Fibroblast of villous mesenchyme (primary cell): ENCODE measurements at places on chromosomes 2 and 18. TPM values are rescaled to one million over a fixed set of nuclear protein-coding genes. Genes with fewer than 3 reads are reported as not detected.

- peak; percentile 51 for DNase-seq
Observed at GRCh38 chr2:68368654-68369336, 3.7 kb downstream of the PLEK start.

GRCh38 chr2:23635442-23636340, 250.7 kb downstream of the KLHL29 start:
- DNase-seq: no peak

SLC9A4 gene
- total RNA-seq: under 0.01 TPM in 1 of 2 replicates, not detected in the other

DNA sequence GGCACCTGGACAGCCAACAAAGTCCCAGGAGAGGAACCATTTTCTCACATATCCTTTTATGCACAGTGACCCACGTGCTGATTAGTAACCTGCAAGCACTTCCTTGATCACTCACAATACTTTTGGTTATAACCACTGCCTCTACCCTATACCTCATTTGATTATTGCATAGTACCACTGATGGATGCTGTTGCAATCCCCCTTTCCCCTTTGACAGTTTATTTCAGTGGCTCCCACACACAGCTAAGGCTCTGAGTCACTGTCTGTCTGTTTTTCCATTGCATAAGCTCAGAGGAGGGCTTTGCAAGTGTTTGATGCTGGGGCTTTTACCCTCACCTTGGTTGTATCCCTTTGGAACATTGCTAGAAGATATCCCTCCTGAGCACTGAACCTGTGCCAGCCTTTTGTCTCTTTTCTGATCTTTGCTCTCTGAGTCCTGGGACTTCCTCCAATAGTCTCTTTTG, 101.7 kb upstream of the RBBP8 start:
- DNase-seq: peak; percentile 62

DNA sequence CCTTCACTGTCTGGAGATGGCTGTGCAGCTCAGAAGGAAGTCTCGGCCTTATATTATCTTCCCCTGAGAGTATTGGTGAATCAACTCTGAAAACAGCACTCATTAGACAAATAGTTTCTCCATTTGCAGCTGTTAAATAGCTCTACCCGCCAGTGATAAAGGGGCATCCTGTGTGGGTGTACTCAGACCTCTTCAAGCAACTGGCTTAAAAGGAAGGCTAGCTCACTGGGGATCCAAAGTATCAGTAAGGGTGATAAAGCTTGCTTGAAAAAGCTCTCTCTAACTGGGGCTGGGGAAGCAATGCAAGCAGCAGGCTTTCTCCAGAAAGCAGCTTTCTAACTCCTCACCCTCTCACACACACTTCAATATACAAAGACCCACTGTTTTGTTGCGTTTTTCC, 64.9 kb upstream of the PSMD14 start:
- DNase-seq: no peak

SNORC gene
- 0.86 and 0.97 TPM in 2 replicates for total RNA-seq

- DNase-seq: peak; percentile 77
Observed at GRCh38 chr2:109185338-109185737, 56.3 kb downstream of the SH3RF3 start.

- peak; percentile 27 for DNase-seq
Observed at GRCh38 chr2:56077359-56077915, 106.4 kb upstream of the CCDC85A start.

SLC19A3 gene
- under 0.01 and 0.32 TPM in 2 replicates for total RNA-seq

GRCh38 chr18:67035026-67035425, 431.1 kb upstream of the CDH19 start:
- DNase-seq: no peak

DNA sequence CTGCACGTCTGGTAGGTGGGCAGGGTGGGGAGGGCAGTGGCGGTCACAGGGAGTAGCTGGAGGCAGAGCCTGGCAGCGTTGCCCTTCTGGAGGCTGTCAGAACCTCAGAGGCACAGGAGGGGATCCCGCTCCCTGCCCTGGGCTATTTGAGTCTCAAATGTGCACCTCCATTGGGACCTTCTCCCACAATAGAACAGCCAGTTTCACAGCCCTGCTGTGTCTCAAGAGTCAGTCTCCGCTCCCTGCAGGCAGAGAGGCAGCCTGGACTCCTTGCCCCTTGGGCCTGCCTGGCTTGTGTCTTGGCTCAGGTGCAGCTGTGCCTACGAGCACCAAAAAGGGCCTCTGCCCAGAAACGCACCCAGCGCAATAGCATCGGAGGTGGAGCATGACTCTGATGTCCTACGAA, 57.4 kb downstream of the FAM168B start:
- no peak for DNase-seq

ICOS gene
- not detected in 2 replicates for total RNA-seq

- no peak for DNase-seq
Observed at GRCh38 chr18:10559553-10560451, 34.0 kb downstream of the NAPG start.

DNA sequence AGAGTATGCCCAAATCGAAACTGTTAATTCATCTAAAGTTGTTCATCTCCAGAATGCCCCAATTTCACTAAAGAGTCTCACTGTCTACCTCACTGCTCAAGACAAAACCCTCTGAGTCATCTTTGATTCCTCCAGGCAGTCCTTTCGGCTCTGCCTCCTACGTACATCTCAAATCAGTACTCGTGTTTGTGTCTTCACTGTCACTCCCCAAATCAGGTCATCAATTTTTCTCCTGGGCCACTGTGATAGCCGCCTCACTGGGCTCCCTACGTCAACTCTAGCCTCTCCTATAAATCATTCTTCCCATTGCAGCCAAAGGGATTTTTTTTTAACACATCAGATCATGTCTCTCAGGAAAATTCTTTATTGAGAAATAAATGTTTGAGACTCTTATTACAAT, 42.1 kb upstream of the TTC39C start:
- DNase-seq: peak; percentile 44

DNA sequence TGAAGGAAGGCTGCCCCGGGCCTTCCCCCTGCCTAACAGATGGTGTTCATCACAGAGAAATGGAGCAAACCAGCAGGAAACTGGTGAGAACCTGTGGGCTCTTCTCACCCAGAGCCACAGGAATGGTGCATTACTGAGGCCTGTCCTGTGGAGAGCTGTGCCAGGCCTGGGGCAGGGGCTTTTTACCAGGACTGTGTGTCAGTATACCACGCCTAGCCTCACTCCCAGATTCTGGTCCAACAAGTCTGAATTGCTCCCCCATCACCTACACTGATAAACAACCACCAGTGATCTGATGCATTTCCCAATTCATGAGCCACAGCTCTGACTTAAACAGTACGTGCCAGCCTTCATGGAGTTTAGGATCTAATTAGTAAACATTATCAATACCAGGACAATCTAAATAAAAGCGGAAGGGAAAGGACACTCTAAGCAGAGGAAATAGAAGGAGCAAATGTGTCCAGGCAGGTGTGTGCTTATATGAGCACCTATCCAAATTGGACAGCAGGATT, 8.9 kb upstream of the DGUOK start:
- DNase-seq: no peak

DNA sequence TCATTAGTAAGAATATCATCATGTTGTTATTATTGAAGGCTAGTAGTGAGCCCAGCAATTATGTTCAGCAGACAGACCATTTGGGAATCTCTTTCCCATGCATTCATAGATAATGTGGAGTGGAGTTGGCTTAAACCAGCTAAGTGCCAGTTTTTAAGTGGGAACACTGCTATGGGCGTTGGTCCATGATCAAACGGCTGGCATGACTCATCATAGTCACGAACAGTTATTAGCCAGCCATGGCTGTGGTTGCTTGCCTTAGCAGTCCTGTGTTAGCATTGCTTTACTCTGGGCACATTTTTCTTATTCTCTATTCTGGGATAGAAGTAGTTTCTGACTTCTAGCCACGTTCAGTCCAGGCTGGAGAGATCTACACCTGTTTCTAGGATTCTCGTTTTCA, 17.7 kb downstream of the EIF4E2 start:
- DNase-seq: peak; percentile 52

DNA sequence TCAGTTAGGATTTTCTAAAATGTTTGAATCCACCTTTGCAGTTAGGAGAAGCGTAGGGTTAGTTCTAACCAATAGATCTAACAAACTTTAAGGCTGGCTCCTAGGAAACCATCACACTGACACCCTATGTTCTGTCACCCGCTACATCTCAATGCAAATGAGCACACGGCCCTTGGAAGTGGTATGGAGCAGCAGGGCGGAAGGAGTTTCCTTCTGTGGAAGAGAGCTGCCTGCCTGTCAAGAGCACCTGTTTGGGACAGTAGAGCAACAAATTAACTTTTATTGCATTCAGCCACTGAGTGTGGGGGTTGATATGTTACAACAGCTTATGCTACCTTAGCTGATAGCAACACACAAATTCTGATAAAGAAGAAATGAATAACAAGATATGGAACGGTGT, 306.9 kb upstream of the RAB6C start:
- no peak for DNase-seq

DNA sequence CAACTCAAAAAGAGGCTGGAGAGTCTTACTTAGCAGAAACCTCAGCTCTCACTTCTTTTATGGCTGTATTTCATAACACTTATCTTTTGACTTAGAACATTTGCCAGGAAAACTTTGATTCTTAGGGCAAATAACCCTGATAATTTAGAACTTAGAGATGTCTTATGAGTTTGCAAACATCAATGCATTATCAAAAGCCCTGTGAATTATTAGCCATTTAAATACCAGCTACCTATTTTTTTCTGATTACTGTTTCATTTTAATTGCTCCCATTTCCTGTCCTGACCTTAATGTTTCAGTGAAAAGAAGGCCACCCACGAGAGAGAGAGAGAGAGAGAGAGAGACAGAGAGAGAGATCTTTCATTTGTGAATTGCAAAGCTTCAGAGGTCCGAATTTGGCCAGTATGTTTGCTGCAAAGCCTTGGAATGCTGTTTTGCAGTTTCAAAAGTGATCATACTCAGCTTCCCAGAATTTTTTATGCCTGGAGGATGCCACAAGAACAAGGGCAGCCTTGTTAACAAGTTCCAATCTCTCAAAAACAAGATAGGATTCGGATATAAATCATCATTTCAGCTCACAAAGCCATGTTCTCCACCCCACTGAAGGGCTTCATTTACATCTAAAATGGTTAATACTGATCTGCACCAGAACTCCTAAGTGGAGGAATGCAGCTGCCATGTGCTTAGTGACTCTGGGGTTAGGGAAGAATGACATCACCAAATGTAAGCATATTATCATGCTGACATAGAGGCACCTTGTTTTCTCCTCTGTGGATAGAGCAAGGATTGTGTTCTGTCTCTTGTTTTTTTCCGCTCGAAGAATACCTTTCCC, 478.2 kb downstream of the ARHGAP15 start:
- DNase-seq: peak; percentile 42

TMEM163 gene
- total RNA-seq: not detected in 2 replicates

SEPTIN10 gene
- 73.1 and 83.3 TPM in 2 replicates for total RNA-seq

CDH20 gene
- total RNA-seq: under 0.01 and 0.32 TPM in 2 replicates

SAG gene
- total RNA-seq: not detected in 2 replicates

GKN1 gene
- total RNA-seq: under 0.01 and 0.32 TPM in 2 replicates

DNA sequence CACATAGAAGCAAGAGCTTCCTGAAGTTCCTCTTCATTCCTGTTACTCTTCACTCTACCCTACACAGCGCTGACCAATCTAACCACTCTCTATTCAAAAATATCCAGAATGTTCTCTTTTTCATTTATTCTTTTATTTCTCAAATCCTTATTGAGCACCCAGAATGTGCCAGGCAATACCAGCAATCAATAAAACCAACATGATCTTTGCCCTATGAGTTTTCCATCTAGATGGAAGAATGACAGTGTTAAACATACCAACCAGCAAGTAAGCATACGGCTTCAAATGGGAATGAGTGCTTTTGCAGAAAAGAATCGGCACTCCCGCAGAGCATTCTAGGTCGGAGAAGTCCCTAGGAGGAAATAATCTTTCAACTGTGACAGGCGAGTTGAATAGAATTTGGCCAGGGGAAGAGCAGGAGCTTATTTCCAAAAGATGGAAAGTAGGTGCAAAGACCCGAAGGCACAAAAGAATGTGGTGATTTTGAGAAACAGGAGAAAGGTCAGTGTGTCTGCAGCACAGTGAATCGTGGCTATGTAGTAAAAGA, 217.8 kb upstream of the MEIS1 start:
- DNase-seq: no peak

DNA sequence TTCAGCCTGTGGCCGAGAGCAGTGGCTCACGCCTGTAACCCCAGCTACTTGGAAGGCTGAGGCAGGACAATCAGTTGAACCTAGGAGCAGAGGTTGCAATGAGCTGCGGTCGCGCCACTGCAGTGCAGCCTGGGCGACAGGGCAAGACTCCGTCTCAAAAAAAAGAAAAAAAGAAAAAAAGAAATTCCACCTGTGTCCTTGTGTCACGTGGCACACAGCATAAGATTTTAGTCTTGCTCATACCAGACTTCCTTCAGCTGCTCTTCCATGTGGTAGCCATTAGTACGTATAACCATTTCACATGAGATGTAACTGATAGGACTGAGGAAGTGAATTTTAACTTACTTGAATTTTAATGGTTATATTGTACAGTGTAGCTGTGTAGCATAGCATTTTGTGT, 4.0 kb downstream of the NOP58 start:
- DNase-seq: no peak

LPIN2 gene
- total RNA-seq: 36.4 and 55.3 TPM in 2 replicates

GRCh38 chr2:76197842-76198448, 487.2 kb upstream of the GCFC2 start:
- DNase-seq: peak; percentile 62

KLF7 gene
- total RNA-seq: 26.4 and 28.1 TPM in 2 replicates

GRCh38 chr2:120017201-120017600, 4.3 kb downstream of the EPB41L5 start:
- no peak for DNase-seq

KIF5C gene
- under 0.01 TPM in 2 replicates for total RNA-seq

DNA sequence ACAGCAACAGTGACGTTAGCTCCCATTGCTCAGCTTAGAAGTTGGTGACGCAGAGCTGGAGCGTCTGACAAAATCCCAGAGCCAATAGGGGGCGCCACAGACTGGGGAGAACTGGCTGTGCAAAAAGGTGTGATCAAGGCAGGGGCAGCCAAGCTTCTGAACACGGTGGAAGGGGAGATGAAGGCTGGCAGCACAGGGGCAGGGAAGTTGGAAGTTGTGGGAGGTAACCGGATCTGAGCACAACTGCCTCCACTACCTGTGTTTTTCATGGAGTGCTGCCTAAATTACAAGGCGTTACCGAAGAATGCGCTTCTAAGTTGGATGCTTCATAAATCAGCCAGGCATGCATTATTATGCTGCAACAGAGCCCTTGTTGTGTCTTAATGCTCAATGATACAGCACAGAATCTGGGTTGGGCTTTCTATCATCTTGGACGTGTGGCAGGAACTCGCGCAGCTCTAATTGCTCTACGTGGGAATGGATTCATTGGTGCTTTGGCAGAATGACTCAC, 370.0 kb downstream of the SLC4A3 start:
- DNase-seq: peak; percentile 69

DNA sequence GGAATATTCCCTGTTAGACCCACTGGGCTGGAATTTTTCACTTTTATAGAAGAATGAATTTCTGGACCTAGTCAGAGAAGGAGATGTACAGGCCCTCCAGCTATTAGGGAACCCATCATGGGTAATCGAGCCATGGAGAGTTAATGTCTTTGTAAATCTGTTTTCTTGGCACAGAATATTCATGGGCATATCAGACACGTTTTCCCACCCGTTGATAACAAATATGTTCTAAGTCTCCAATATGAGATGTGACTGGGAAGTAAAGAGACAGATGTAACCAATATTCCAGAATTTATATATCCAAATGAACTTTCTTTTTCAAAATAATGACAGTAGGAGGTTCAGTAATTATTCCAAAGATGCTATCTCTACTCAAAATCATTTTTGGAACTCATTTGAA, 38.7 kb downstream of the CCDC85A start:
- no peak for DNase-seq
